ENCODE measurements at places on chromosomes 6 and 20.

GRCh38 chr6:111757342-111757741 is 115.9 kb downstream of the FYN start:
- DNase-seq: no peak

- no peak for DNase-seq
Observed at GRCh38 chr20:47740862-47741184, 44.5 kb downstream of the SULF2 start.

GRCh38 chr20:44714102-44714700 is 968 bp upstream of the CCN5 start:
- no peak for DNase-seq

- DNase-seq: no peak
Observed at GRCh38 chr6:6503191-6503590, 85.3 kb upstream of the LY86 start.

DNA sequence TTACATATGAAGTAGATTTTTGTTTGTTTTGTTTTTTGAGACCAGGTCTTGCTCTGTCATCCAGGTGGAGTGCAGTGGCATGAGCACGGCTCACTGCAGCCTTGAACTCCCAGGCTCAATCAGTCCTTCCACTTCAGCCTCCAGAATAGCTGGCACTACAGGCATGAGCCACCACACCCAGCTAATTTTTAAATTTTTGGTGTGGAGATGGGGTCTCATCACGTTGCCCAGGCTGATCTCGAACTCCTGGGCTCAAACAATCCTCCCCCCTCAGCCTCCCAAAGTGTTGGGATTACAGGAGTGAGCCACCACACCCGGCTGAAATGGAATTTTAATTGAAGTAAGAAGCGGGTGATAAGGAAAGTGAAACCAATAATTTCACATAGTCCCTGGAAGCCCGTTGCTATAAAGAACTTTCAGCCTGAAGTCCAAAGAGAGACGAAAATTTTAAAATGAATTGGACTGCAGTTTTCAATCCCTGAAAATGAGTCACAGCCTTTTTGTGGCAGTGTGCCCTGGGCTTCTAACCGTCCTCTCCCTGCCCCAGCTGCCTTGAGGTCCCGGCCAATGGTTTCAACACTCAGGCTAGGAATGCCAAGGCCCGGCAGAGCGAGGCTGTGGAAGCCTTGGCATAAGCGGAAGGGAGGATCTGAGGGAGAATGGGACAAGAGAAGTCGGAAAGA is 757 bp downstream of the RAET1E start:
- no peak for DNase-seq

All from stimulated activated CD4-positive, alpha-beta T cell treated with anti-CD3 and anti-CD28 coated beads, Interleukin-1b, Interleukin-23, amount 100 ng/mL, for 1 hour (primary cell).